Stimulated activated CD8-positive, alpha-beta memory T cell treated with anti-CD3 and anti-CD28 coated beads, Interleukin-4, amount 100 ng/mL, for 24 hours (primary cell): ENCODE measurements at places on chromosomes 2 and 18.

GRCh38 chr2:238954841-238955591 lies 107.1 kb downstream of the TWIST2 start:
- no peak for DNase-seq

- no peak for DNase-seq
These were observed 7.8 kb upstream of the EFR3B start for GRCh38 chr2:25034081-25034480.

GRCh38 chr2:187297801-187298200 lies 150.3 kb downstream of the CALCRL start:
- no peak for DNase-seq

- DNase-seq, result no peak
These were observed 20.1 kb downstream of the IMPA2 start for GRCh38 chr18:12001421-12001820.

GRCh38 chr2:168705534-168706470 lies 96.6 kb upstream of the NOSTRIN start:
- no peak for DNase-seq

GRCh38 chr2:133948610-133949290 lies 305.1 kb upstream of the MGAT5 start:
- no peak for DNase-seq

DNA sequence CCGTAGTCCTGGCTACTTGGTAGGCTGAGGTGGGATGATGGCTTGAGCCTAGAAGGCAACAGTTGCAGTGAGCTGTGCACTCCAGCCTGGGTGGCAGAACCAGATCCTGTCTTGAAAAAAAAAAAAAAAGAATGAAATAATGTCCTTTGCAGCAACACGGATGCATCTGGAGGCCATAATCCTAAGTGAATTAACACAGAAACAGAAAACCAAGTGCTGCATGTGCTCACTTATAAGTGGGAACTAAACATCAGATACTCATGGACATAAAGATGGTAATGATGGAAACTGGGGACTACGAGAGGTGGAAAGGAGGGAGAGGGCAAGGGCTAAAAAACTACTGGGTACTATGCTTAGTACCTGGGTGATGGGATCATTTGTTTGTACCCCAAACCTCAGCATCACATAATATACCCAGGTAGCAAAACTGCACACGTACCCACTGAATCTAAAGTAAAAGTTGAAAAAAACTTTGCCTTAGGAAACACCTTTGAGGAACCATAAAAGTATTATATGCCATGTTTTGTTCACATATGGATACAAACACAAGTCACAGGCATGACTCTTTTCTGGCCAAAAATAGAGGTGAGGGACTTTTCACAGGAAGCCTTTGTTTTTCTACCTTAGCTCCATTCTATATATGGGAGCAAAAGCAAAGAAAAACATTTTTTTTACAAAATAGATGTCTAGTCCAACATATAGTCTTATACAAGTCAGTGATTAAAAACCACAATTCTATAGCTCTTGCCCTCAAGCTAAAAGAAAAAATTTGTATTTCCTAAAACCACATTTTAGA lies 36.6 kb downstream of the GPR155 start:
- no peak for DNase-seq

- DNase-seq, result no peak
These were observed 19.4 kb downstream of the DNMT3A start for GRCh38 chr2:25322312-25322711.
